NCI-H345 (cell line): ENCODE measurements at places on chromosomes 5 and 9.

DNA sequence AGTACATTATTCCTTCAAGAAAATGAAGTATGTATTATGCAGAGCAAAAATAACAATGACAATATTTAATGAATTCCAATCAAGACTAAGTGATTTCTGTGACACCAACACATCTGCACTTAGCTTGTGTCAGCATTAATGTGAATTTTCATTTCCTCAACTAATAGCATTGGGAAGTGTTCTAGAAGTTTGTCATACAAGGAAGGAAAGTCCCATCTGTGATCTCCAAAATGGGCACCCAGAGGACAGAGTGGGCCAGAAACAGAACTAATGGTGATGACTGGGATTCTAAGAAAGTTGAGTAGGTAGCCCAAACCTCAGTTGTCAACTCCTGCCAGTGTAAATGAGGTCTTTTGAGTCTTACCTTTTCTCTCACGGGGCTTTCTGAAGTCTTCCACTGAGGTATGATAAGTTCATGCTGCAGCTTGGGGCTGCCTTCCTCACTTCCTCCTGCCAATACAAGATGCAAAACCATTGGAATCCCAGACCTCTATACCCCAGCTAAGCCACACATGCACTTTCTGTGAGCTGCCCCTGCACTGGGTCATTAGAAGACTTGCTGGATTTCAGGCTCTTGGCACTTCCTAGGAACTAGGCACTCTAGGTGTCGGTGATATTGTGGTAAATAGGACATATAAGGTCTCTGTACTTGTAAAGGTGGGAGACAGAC is 4.9 kb downstream of the ADAM19 start:
- DNase-seq: no peak

DNA sequence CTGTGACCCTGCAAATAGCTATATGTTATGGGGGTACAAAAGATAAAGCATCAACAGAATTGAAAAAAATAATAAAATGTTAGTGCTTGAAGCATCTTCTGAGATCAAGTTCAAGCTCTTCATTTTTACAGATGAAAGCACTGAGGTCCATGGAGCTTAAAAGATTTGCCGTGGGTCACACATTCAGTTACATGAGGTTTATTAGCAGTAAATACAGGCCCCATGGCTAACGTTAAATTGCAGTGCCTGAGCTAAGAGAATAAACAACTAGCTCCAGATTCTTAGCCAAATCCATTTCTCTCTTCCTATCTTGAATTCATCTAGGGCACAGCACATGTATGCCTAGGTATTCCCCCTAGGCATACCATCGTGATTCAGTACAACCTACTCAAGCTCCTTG is 2052.7 kb upstream of the C9orf72 start:
- no peak for DNase-seq

- DNase-seq: no peak
Observed at GRCh38 chr9:120710110-120710981, 3.9 kb downstream of the MEGF9 start.

DNA sequence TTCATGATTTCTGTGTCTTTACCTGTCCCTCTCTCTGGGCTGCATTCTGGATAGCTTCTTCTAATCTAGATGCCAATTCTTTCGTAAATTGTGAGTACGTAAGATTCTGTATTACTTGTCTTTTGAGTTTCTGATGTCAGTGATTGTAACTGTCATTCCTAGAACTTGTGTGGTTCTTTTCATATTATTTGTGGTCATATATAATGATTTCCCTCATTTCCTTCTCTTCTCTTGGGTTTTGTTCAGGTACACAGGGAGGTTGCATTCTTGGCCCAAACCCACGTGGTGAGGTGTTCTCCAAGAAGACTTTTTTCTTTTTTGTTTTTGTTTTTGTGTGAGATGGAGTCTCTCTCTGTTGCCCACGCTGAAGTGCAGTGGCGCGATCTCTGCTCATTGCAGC is 13.8 kb downstream of the UGCG start:
- DNase-seq: no peak

GRCh38 chr5:43367909-43368669 is 44.1 kb downstream of the CCL28 start:
- no peak for DNase-seq

DNA sequence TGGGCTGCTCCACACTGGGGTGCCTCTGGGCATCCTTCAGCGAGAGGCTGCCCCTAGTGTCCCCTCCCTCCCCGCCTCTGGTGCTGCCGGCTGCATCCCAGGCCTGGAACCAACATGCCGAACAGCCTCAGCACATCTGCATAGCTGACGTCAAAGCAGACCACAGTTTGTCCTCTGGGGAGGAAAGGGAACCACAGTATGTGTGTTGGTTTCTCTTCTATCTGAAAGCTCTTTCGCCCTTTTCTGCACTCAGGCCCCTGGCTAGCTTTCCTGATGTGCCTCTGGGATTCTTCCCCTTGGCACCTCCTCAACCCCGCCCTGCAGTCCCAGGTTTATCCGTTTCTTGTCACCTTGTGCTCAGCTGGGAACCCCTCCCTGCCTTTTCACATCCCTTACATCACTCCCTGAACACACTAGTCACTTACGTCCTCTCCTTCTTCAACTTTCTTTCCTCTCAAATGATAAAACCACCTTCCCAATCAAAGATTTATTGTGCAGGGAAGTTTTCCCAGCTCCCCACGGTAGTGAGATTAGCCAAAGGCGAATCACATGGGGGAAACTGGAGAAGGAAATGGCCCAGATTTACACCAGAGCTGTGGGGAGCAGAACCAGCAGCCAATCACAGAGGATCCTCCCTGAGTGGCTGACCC is 35.5 kb upstream of the B4GALT1 start:
- DNase-seq: no peak

GRCh38 chr5:134648425-134649162 is at the start of gene SEC24A:
Gene SEC24A, plus strand, starts transcription at chr5:134648785. Its CDS starts 292 bp downstream, at chr5:134649077.
- peak; percentile 79 for DNase-seq
